ENCODE measurements at places on chromosomes 2 and 18. TPM values are rescaled to one million over a fixed set of nuclear protein-coding genes. Genes with fewer than 3 reads are reported as not detected.

Gene ATG16L1
- 38.1 TPM for total RNA-seq

- no peak for DNase-seq
Measured at GRCh38 chr2:123200035-123200434, 825.1 kb upstream of the CNTNAP5 start.

DNA sequence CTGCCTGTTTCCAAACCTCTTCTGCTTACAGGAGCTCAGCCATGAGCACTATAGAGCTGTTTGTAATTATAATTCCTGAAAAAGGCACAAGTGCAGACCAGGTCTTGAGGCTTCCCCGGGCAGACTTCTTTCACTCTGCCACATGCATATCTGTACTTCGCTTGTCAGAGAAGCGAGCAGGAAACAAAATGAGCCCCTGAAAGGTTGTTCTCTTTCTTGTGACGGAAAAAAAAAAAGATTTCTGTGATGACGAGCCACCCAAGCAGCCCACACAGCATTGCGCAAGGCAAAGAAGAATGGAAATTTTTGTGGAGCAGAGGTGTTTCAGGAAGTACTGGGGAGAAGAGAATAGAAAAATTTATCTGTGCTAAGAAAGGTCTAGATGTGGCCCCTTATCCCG, 54.0 kb upstream of the LINC00305 start:
- DNase-seq = no peak

- no peak for DNase-seq
Measured at GRCh38 chr2:160489111-160489510, 4.5 kb downstream of the RBMS1 start.

- DNase-seq = no peak
Measured at GRCh38 chr2:62944362-62944761, 106.3 kb upstream of the OTX1 start.

GRCh38 chr2:31383471-31384153, 30.9 kb downstream of the XDH start:
- DNase-seq = no peak

DNA sequence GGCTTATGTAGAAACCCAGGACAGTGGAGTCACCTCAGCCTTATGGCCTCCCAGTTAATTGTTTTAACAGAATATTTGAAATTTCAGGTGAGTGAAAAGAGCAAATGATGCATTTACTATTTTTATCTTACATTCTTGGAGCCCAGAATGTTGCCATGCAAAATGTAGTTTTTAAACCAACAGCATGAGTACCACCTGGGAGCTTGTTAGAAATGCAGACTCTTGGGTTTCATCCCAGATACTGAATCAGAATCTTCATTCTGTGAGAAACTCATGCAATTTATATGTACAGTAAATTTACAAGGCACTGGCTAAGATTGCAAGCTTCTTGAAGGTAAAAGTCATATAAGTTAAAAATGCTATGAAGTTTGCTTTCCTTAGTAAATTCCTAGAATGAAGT, 654.5 kb upstream of the CDH2 start:
- no peak for DNase-seq
